GM12878 (cell line): ENCODE measurements at places on chromosomes 3 and 15.

GRCh38 chr3:189563853-189564563 lies 67.2 kb upstream of the TP63 start:
- DNase-seq: peak; percentile 82

DNA sequence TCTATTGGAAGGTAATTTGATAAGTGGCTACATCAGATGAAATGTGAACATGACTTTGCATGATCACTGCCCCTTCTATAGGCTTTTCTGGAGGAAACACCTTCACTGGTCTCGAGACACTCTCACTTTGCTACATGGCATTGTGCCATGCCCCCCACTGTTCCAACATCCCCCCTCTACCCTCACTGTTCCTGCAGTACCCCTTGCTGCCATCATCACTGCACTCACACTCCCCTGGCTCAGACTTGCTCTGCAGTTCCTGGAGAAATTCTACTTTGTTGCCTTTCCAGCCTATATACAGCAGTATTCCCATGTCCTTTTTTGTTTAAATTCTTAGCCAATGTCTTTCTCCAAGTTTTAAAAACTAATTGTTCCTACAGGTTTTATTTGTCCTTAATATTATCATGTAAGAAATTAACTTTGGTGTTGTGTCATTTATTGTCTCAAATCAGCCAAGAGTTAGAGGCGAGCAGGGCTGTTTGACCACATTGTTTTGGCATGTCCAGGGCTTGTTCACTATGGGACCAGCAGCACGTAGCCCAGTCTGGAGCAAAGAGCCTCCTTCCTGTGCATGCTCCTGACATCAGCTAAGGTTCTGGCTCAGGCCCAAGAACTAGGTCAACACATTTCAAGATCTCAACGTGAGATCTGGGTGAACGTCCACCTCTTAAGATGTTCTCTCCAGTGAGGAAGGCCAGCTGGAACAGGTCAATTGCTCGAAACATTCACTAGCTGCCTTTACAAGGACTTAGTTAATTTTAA lies 246.4 kb downstream of the SLC9A9 start:
- no peak for DNase-seq

DNA sequence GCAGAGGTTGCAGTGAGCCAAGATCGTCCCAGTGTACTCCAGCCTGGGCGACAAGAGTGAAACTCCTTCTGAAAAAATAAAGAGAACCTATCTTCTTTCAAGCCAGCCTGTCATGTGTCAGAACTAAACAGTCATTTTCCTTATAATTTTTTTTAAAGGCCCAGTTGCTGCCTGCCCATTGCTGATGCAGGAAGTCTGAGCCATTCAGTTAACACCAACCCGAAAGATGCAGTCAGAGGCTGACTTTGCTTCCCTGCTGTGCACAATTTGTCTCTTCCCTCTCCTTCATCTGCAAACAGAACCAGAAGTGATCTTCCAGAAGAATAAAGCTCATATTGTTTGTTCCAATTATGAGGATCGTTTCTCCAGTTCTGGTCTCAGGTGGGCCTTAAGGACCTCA lies 220.6 kb downstream of the SLCO3A1 start:
- no peak for DNase-seq

- DNase-seq: no peak
Observed at GRCh38 chr3:126025862-126026261, 56.9 kb downstream of the ROPN1B start.

DNA sequence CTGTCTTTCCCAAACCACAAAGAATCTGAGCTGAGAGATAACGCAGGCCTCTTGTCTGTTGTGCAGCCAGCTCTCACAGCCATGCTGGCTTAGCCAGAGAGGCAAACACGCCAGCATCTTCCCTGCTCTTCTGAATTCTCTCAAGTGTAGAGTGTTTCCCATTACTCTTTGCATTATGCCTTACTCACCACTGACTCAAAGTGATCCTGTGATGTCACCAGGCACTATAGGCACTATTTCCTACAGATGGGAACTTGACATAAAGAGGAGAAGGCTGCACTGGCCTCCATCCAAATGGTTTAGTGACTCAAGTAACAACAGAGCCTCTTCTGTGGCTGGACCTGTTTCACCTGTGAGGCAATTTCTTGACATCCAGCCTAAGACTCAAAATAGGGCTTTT lies 44.4 kb downstream of the PDZRN3 start:
- DNase-seq: no peak
